NCI-H1092 treated with DMSO at 0.1 percent for 48 hours (cell line): ENCODE measurements at places on chromosomes 11 and 22.

DNA sequence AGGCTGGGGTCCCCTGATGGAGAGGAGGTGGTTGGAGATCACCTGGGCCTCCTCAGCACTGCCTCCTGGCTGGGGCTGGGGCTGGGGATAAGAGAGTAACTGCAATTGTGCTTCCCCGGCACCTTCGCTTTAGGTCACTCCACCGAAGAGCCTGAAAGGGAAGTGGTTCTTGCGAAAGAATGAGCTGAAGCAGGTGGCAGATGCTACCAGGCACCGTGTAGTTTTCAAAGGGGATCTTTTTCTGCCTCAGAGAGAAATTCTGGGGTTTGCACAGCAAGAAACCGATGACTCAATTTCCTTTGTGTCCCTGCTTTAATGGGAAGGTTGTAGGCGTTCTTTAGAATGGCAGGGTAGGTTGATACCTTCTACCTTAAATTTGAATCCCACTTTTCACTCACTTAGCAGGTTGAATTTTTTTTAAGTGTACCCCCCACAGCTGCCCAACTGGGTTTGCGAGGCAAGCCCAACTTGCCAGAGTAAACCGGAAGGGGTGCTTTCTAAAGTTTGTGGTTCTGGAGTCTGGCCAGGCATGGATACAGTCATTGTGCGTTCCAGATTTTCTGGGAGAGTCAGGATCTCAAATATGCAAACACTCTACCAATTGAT lies 5.3 kb downstream of the CD44 start:
- no peak for DNase-seq

DNA sequence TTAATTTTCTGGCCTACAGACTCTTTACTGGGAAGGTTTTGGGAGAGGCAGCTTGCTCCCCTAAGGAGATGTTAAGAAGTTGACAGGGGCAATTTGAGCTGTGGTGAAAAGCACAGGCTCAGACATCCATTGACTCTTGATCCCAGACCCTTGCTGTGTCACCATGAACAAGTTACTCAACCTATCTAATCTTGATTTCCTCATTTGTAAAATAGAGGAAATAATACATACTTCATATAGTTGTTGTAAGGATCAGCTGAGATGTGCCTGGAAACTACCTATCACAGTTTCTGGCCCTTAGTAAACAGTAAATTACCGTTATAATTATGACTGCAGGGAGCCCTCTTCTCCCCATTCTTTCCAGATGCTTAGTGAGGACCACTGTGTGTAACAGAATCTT lies 16.6 kb upstream of the SCGB1D4 start:
- DNase-seq = no peak

- DNase-seq = no peak
Observed at GRCh38 chr11:76163289-76163880, 42.9 kb downstream of the WNT11 start.

- no peak for DNase-seq
Observed at GRCh38 chr11:63019506-63019905, 3.9 kb upstream of the SLC22A8 start.

DNA sequence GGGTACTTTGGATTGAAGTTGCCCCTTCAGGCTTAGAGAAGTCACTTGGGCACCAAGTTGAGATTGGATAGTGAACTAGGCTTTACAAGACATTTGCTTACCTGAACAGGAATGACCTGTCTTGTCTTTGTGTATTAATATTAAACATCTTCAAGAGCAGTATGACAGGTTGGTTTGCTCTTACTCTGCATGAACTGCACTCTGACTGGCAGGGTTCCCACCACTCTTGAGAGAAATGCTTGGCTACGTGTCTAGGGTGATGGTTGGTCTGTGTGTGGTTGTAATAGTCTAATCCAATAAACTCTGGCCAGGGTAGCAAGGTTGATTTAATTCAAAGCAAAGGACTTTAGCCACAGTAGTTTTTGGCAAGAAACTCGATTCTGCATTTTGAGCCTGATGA lies 20.1 kb upstream of the SPTBN2 start:
- peak; percentile 36 for DNase-seq

- DNase-seq = peak; percentile 65
Observed at GRCh38 chr11:127000291-127000968, at the start of gene KIRREL3. KIRREL3 (minus strand) TSS chr11:127000770.

DNA sequence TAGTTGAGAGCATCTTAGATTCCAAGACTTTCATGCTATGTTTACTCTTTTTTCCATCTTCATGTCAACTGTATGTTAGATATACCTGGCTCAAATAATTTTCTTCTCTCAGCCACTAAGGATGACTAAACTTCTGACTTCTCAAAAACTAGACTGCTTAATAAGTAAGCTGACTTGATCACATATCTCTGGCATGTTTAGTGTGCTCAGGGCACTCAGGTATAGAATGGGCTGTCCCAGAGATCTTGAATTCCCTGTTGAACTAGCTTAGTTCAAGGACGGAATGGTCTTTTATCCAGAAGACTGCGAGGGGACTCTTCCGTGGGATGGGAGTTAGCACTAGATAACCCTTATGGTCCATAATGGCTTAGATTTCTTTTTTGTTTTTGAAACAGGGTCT lies 13.0 kb downstream of the NEU3 start:
- no peak for DNase-seq

GRCh38 chr11:95305705-95306104 lies 74.7 kb upstream of the SESN3 start:
- DNase-seq = no peak

DNA sequence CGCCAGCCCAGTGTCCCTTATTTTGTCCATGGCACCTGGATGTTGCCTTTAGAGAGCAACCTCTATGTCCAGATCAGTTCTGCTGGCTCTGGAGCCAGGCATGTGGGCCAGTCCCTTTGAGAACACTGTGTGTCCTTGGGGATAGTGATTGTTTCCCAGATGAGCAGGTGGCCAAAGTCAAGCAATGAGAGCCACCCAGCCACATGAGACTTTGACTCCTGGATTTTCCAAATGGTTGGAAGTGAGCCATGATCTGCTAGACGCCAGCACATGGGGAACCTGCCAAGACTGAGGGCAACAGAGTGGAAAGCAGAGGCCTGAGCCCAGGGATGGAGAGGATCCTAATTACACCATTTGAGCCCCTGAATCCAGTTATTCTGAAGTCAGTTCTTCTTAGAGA lies 479.8 kb downstream of the OPCML start:
- DNase-seq = peak; percentile 96

DNA sequence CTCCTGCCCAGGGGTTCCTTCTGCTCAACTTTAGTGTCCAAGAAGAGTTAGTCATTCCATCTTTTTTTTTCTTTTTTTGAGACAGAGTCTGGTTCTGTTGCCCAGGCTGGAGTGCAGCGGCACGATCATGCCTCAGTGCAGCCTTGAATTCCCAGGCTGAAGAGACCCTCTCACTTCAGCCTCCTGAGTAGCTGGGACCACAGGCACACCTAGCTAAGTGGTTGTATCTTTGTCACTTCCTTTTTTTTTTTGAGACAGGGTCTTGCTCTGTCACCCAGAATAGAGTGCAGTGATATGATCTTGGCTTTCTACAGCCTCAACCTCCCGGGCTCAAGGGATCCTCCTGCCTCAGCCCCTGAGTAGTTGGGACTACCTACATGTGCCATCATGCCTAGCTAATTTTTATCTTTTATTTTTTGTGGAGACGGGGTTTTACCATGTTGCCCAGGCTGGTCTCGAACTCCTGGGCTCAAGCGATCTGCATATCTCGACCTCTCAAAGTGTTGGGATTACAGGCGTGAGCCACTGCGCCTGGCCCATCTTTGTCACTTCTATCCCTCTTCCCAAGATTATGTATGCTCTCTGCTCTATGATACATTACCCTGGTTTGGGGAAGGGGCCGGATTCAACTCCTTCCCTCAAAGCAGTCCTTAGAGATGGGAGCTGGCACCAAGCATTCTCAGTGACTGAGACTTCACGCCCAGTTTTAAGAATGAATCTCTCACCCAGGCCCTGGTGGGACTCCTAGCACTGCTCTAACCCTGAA lies 10.0 kb downstream of the SSH3 start:
- no peak for DNase-seq

- DNase-seq = no peak
Observed at GRCh38 chr22:43110927-43111623, 525 bp downstream of the BIK start.

GRCh38 chr22:49767355-49768062 lies 60.2 kb downstream of the BRD1 start:
- DNase-seq = no peak

DNA sequence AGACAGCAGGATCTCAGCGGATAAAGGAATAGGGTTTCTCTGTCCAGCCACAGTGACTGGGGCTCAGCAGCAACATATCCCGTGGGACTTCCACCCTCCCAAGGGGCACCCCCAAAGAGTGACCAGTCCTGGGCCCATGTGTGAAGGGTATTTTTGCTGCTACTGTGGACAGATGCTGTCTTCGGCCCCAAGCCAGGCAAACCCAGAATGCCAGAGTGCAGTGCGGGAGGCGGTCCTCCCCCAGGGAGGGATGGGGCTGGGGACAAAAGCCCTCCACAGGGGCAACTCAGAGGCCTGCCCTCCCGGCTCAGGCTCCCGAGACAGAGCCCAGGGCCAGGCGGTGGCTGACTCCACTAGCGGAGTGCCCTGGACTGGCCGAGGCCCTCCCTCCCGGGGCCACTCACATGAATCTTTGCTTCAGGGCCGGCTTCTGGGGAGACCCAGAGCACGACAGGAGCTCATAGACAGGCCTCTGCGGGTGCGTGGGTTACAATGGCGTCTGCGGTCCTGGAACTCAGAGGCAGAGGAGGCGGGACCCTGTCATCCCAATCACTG lies 34.7 kb upstream of the WNT7B start:
- no peak for DNase-seq

DNA sequence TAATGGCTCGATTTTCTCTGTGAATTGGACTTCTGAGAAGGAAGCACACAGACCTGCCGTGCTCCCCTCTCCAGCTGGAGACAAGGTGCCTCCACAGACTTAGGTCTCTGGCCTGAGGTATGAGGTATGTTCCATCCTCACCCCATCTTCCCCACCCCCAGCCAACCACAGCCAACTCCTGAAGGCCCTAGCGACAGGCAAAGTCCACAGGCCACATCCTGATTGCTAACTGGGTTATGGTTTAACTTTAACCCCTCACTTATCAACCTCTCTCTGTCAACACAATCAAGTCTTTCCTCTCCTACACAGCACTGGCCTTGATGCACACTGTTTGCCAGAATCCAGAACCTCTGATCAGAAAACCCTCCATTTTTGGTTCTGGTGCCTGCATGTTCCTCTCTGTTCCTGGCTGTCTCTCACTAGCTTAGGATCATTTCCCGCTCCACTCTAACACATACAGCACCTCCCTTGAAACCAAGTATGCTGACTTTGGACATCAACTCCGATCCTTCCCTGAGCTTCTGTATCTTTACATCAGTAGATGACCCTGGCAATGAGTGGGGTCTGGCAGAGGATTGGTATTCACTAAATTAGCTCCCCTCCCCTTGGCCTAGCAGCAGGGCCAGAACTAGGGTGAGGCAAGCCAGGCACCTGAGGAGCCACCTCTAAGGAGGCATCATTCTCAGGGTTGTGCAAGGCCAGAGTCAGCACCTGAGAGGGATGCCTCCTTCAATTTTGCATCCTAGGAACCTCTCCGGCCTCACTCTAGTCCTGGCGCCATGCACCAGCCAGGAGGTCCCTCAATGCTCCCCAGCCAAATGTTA lies 22.0 kb downstream of the JAML start:
- DNase-seq = no peak

DNA sequence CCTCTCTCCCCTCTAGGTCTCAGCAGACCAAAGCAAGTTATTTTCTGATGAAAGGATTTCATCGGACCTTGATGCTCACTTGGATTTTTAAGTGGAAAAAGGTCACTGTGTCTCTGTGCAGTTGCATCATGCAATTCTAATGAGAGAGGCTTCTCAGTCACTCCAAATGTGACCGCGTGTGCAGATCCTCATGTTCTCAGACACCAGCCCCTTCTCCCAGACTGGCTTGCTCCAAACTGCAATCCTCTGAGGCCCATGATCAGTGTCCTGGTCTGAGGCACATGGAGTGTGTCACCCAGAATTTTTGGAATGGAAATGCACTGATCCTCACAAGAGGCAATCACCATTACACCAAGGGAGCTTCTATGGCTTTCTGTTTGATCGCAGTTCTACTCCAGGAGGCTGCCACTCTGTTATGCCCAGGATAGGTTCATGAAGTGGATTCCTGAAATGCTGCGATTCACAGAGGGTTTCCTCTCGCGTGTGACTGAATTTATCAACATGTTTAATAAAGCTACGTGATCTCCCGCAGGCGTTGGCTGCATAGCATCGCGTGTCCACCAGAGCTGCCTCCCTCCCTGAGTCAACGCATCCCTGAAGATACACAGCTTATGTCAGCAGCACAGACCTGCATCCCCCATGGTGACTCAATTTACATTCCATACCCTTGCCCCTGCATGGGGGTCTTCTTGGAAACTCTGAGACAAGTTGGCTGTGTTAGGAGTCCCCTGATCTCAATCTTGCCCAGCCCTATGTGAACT lies 544.6 kb upstream of the B3GAT1 start:
- DNase-seq = no peak

- peak; percentile 51 for DNase-seq
Observed at GRCh38 chr11:111976767-111977145, 39.6 kb downstream of the DIXDC1 start.

- DNase-seq = no peak
Observed at GRCh38 chr11:86849679-86850078, 49.3 kb downstream of the PRSS23 start.

DNA sequence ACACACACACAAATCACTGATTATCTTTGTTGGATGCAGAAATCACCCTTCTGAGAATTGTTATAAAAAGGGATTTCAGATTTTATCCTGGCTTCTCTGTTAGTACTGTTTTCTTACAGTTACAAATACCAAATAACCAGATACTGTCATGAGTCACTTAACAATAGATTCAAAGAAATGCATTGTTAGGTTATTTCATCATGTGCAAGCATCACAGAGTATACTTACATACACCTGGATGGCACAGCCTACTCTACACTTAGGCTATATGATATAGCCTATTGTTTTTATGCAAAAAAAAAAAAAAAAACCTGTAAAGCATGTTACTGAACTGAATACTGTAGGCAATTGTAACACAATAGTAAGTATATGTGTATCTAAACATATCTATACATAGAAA lies 319.2 kb upstream of the ARHGAP42 start:
- DNase-seq = no peak

- DNase-seq = peak; percentile 82
Observed at GRCh38 chr22:40009951-40010671, 15.4 kb downstream of the FAM83F start.

- no peak for DNase-seq
Observed at GRCh38 chr11:279966-280705, 1.9 kb downstream of the NLRP6 start.

GRCh38 chr11:44564670-44565210 lies 723 bp upstream of the CD82 start:
- DNase-seq = peak; percentile 88

GRCh38 chr11:65184146-65184545 lies 2.4 kb downstream of the CAPN1 start:
- no peak for DNase-seq

GRCh38 chr11:116454020-116454645 lies 318.7 kb downstream of the BUD13 start:
- peak; percentile 73 for DNase-seq

- DNase-seq = no peak
Observed at GRCh38 chr22:40534379-40535188, 101.9 kb downstream of the MRTFA start.
